ENCODE measurements at places on chromosomes 16 and 17.
A peak's percentile ranks its signal among the peaks of the same experiment; 100 is the strongest.

DNA sequence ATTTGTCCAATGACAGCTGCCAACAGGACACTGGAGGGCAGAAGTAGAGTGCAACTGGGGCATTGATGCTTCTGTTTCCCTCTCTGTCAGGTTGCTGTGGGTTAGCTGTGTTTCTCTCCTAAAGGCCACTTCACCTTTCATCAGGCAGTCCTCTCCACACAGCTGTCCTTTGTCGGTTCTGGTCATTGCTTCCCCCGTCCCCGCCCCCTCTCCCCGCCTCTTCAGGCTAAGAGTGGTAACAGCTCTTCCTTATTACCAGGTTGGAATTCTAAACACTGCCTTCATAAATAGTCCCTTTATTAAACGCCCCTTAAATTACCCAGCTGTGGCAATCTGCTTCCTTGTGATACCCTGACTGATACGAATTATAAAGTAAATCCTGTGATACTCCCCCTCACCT lies 31.8 kb upstream of the NSRP1 start:
- no peak for DNase-seq

DNA sequence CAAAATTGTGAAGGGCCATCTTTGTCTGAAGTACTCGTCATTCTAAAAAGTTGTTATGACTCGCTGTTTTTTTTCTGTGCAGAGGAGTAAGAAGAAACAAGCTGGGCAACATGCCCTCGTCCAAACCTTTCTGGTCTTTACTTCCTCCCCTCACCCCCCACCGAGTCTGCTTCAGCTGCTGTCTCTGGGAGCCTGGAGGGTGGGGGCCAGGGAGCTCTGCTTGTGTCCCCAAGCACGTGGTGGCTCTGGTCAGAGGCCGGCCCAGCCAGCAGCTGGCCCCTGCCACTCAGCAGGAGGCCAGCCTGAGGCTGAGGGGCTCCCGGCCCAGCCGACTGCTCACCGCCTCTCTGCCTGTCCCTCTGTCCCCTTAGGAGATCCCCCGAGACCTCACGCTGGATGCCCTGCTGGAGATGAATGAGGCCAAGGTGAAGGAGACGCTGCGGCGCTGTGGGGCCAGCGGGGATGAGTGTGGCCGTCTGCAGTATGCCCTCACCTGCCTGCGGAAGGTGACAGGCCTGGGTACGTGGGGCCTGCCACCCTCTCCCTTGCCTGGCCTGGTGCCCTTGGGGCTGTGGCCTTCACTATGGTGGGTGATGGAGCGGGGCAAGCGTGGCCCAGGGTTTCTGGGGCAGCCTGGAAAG lies 53.7 kb upstream of the LGALS9 start:
- no peak for DNase-seq

- no peak for DNase-seq
These were observed 347.9 kb downstream of the SEC14L1 start for GRCh38 chr17:77488531-77489238.

- DNase-seq, result no peak
These were observed 21.7 kb upstream of the RBL2 start for GRCh38 chr16:53412549-53412948.

DNA sequence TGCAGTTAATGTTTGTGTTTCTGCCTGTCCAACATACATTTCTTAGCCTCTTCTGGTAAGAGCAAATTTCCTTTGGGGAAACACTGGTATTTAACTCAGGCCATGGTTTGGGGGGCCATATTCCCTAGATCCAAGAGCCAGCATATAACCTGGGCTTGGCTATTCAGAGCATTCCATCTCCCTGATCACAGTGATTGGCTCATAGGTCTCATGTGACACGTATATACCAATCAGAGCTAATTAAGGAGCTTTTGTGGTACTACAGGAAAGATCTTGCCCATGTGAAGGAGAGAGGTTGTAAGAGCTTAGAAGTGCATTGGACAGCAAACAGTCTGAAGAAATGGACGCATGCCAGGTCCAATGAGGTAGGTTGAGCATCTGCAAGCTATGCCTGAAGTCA lies 33.4 kb upstream of the GPR139 start:
- no peak for DNase-seq

GRCh38 chr16:85752511-85753420 lies 1.9 kb upstream of the C16orf74 start:
- peak; percentile 46 for DNase-seq

DNA sequence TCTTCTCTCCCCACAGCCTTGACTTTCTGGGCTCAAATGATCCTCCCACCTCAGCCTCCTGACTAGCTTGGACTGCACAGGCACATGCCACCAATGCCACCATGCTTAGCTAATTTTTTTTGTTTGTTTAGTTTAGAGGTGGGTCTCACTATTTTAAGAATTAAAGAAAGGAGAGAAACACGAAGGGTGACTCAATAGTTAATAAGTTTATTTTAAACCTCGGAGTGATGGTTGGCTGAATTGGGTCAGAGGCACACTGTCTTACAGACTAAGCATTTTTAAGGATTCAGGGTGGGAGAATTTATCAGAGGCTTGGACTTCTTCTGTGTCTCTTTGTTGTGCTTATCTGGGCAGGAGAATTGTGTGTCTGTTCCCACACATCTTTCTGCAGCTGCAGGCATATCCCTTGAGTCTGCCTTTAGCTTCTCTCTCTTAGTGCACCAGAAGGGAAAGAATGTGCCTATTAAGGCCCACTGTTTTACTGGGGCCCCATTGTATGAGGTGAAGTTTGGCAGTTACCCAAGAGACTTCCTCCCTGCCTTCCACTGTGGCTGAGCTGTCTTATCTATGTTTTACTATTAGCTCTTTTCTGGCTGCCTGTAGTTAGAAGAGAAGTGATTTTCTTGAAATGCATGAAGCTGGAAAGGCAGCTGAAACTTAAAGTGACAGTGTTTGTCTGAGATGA lies 2172.0 kb downstream of the TP53TG3F start:
- no peak for DNase-seq

GRCh38 chr17:63685041-63685440 lies 14.9 kb downstream of the LIMD2 start:
- no peak for DNase-seq
